ENCODE measurements at places on chromosomes 5 and 9.

DNA sequence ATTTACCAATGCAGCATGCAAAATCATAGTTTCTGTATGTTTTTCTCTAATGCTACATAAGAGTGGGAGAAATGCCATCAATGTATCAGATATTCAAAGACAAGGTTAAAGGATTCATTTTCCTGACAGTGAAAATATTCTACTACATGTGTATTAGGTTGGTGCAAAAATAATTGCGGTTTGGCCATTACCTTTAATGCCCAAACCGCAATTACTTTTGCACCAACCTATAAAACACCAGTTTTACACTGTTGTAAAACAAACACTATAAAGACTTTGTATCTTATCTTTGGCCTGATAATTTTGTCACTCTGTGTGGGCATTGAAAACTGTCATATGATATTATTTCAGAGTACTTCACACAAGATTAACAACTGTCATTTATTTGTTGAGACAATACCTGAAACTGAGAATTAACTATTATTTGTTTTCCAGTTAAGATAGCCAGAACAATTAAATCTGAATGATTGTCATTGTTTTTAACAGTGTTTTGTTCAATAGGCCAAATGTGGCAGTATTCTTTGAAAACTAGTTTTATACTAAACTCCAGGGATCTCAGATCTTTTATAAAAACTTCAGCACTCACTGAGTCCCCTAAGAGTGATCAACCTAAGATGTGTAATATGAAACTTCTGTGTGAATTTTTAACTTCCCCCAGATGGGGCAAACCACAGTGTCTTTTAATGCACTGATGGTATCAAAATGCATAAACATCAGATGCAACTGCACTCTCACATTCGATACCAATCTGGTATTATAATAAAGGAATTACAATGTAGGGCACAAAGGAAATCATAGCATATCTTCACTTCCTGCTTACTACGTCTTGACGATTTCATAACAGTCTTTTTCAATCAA is 53.8 kb upstream of the FBN2 start:
- DNase-seq = no peak

GRCh38 chr5:116686438-116686837 is 111.8 kb upstream of the SEMA6A start:
- DNase-seq = no peak

DNA sequence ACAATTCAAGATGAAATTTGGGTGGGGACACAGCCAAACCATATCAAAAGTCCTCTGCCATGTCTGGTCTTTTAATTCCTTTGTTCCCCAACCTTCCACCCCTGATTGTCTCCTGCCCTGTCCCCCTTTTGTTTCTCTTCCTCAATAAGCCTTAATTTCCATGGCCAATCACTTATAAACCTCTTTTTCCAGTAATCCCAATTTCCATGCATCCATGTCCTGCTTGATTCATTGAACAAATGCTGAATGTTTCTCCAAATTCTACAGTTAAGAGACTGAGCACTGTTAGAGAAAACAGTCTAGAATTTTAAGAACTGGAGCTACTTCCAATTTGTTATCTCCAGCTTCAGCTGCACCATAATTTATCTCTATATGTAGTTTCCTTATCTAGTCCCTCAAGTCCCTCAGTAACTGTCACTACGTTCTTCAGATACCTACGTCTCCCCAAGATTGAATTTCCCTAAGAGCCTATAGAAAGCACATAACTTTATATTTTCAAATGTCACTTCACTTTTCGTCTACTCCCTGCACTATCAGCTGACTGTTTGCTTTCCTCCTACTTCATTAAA is 34.2 kb downstream of the TARS1 start:
- no peak for DNase-seq

DNA sequence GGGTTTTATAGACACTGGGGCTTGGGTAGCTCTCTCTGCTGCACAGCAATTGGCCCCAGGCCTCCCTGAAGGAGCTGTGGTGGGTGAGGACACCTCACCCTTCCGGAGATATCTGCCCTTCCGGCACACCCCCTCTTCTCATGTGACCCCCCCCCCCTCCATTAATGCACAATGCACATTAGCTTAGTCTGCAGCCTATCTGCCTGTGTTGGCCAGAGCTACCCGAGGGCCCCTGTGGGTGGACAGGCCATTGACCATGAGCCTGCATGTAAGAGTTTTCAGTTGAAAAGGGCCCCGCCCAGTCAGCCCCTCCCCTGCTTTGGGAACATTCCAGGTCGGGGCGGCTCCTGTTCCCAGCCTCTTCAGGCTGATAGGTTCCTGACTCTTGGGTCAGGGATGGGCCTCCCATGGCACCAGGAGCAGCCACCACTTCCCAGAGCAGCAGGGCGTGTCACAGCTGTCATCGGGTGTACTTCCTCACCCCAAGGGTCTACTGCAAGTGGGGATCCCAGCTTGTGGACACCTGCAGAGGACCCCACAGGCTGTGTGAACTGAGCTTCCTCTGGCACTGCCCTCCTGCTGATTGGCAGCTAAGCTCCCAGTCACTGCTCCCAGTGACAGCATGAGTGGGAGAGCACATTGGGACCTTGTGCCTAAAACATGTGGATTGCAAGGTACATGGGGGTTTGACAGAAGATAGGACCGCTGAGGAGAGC is 17.8 kb downstream of the PHF2 start:
- DNase-seq = no peak

DNA sequence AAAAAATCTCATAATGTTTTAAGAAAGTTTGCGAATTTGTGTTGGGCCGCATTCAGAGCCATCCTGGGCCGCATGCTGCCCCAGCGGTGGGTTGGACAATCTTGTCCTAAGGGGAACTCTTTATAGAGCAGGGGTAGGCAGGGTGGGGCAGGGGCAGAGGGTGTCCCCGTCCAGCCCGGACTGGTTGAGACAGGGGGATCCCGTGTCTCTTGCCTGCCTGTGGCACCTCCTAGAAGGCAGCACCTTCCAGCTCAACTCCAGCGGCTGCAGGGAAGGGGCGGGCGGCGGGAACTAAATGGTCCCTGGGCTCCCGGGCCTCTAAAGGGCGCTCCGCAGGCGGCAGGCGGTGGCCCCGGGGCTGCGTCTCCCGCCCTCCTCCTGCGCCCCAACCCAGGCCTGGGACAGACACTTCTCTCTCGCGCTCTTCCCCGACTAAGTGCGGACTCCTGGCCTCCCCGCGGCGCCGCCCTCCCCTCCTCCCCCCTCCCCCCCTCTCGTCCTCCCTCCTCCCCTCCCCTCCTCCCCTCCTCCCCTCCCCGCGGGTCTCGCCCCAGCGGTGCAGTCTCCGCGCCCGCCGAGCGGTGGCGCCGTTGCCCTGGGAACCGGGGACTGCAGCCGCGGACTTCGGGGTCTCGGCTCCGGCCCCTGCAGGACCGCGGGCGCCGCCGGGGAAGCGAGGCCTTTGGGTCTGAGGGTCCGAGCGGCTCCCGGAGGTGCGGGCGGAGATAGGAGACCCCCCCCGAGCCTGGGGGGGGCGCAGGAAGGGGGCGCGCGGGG is 132.6 kb downstream of the MRPL36 start:
- DNase-seq = no peak

DNA sequence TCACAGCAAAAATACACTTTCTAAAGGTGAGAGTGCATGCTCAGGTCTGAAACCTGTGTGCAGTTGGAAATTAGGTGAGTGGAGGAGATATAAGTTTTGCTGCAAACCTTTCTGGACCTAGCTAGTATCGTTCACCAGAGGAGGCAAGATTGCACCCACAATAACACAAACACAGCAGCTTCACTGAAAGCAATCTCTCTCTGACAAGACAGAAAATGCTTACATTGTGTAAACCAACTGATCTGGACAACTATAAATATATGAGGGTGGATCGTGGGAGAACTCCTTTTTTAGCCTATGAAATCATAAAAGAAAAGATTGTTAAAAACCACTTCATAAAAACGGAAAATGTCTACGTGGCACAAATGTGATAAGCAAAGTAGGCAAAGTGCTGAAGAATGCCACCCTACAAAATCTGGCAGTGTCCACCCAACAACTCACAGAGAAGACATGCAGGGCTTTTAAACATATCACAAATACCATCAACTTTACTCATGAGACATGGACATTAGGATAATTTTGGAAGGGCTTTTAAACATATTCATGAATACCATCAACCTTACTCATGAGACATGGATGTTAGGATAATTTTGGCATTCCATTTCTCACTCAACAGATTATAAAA is 134.3 kb downstream of the CDH18 start:
- no peak for DNase-seq

DNA sequence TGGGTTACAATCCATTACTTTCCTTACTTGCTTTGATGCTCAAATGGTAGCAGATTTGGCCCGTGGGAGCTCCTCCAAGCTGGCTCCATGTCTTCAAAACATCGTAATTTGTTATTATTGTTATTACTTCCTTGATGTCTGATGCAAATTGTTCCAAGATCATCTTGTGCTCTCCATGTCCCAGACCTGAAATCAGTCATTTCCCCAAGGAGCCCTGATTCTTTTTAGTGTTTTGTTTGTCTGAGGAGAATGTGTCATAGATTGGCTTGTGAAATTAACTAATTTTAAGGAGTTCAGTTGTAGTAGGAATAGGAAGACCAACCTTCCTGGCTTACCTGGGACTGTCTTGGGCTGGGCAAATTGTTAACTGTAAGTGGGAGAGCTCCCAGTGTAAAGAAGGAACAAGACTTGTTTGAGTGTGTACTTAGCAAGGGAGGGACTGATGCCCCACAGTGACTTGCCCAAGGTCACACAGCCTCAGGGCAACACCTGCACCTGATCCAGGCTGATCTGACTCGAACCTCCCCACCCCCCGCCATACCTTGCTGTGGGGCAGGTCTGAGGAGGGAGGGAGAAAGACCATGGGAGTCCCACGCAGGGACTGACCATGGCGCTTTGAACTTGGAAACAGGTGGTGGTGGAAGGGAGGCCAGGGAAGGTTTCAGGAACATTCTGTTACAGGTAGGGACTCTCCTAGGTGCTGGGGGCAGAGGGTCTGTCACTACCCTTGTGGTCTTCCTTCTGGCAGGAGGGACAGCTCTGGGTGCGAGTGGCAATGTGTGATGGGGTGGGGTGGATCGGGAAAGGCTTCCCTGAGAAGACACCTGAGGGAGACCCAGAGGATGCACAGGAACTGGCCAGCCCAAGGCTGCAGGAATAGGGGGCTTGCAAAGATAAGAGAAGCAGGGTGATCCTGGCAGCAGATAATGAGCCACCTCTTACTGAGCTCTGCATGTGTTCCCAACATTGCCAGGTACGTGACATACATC is 2.7 kb upstream of the BICD2 start:
- no peak for DNase-seq
